ENCODE measurements at places on chromosomes 12 and 14.

GRCh38 chr14:45426685-45427282 is 173.8 kb upstream of the MIS18BP1 start:
- no peak for DNase-seq

- DNase-seq, result no peak
Observed at GRCh38 chr12:104718304-104718929, 239.7 kb downstream of the SLC41A2 start.

GRCh38 chr14:94538070-94538740 is 23.0 kb upstream of the SERPINA4 start:
- no peak for DNase-seq

DNA sequence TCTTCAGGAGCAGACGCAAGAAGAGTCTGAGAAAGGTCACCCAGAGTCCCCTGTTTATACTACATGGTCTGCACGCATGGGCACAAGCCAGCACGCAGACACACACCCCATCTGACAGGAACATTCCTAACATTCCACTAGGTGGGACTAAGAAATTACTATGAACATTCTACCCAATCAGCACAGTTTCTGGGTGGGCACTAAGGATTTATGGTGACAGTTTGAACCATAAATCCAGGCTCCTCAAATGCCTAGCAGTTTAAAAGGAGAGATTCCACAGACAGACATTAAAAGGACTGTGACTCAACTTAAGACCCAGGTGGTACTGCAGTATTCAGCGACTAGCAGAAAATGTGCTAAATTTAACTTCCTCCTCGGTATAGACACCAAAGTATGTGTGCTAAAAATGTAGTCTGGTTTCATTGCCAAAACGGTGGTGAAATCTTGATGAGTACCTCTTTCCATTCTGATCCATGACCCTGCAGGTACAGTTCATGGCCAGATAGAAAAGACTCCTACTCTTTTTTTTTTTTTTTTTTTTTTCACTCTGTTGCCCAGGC is 16.2 kb downstream of the ABHD4 start:
- DNase-seq, result no peak

- no peak for DNase-seq
Observed at GRCh38 chr12:56884421-56884820, 49.8 kb downstream of the SDR9C7 start.

- no peak for DNase-seq
Observed at GRCh38 chr12:94133964-94134795, 14.2 kb upstream of the PLXNC1 start.

GRCh38 chr12:63028951-63029350 is 94.0 kb upstream of the PPM1H start:
- no peak for DNase-seq

- DNase-seq, result no peak
Observed at GRCh38 chr12:124299628-124300388, 4.9 kb downstream of the RFLNA start.

DNA sequence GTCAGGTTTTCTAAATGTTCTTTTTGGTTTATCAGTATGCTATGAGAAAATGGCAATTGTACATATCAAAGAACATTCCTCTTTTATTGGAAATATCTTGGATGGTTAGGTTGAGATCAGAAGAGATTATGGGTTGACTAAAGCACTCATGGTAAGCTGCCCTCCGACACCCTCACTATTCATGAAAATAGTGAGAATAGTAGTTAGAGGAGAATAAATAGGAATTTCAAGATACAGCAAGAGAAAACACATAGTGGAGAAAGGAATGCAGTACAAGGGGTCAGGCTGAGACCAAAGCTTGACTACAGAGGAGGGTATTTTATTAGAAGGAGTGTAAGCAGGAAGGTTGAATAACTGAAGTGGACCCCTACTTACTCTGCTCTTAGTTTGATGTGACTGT is 112.5 kb downstream of the PTPRQ start:
- DNase-seq, result no peak

- no peak for DNase-seq
Observed at GRCh38 chr14:94079891-94080620, 946 bp downstream of the DDX24 start.

GRCh38 chr12:131229426-131230339 is 276.0 kb downstream of the ADGRD1 start:
- DNase-seq, result no peak

DNA sequence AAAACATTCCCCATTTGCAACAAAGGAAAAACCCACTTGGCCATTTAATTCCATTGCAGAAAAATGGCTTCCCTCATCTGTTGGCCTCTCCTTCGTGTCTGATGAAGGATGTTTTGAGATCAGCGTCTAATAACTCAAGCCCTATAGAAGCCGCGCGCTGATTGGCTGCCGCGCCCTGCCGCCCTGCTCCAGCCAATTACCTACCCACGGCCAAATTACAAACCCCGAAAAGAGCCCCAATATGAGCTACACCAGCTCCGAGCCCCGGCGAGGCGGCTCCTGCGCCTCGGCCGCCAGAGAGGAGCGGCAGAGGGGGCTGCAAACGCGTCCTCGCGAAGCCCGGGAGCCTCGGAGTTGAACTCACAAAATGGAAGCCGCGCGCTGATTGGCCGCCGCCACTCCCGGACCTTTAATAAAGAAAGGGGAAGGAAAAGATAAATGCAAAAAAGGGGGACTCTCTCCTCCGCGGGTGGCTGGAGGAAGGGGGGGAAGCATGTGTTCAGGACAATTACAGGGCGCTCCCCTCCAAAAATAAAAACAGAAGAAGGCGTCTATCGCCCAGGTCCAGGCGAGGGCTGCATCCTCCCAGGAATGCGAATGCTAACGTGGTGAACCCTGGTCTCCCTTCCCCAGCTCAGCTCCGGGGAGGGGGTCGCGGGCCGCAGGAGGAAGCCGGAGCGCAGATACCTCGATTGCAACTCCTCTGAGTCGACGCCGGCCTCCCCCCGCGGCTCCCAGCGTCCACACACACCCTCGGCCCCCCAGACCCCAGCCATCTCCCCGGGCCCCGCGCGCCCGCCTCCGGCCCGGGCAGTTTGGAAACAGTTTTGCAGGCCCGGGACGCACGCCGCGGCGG is 738 bp upstream of the SETD1B start:
- DNase-seq, result peak; percentile 83

DNA sequence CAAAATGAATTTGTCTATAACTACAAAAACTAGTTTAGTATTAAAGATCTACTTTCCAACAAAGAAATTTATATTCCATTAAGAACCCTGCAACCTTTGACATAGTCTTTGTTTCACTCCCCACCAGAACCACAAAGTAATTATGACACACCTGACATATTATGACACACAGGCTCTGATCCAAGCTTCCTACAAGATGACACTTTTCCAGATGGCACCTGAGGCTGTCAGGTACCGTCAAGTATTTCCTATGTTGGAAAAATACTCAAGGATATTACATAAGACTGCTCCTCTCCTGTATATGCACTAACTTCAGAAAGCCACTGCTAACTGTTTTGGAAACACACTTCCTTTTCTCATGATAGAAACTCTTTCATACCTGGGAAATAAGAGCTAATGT is 38.9 kb downstream of the STXBP6 start:
- no peak for DNase-seq

DNA sequence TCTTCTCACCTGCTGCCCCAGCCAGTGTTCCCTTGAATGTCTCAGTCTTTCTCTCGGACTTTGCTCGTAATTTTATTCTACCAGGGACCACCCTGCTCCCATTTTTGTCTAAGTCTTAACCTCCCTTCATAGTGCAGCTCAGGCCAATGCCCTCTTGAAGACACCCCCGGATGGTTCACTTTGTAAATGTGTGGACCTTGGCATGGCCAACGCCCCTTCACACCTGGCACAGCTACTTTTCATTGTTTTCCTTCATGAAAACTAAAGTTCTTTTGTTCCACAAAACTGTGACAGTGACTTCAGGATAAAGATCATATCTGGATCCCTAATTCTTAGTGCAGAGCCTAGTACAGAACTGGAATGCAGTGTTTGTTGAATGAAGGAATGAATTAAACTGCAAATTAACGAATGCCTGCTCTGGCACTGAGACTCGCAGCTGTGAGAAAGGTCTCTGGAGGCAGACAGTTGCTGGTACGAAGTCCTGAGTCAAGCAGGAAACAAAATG is 3.5 kb upstream of the RNASE4 start:
- no peak for DNase-seq

- DNase-seq, result no peak
Observed at GRCh38 chr12:116597886-116598285, 38.7 kb downstream of the MAP1LC3B2 start.

GRCh38 chr12:108120863-108121165 is 8.3 kb upstream of the WSCD2 start:
- DNase-seq, result no peak

DNA sequence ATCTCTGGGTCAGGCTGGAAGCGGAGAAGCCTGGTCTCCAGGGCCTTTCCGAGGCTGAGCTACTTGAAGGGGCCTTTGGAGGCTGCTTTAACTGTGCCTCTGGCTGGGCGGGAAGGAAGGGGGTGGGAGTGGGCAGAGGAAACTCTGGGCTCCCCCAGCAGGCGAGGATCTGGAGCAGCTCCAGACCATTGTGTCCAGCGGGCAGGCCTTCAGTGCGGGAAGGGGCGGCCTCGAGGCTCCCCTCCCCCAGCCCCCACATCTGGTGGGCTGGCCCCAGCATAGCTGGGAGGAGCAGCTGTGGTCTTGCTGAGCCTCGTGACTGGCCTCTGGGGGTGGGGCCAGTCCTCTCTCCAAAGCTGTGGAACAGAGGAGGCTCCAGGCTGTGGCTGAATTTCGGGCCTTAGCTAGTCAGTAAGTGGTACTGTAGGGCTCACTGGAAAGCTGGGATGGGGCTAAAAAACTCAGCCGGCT is 3.4 kb downstream of the TAMALIN start:
- DNase-seq, result no peak

GRCh38 chr12:1884651-1885050 is 33.8 kb downstream of the CACNA2D4 start:
- DNase-seq, result no peak

DNA sequence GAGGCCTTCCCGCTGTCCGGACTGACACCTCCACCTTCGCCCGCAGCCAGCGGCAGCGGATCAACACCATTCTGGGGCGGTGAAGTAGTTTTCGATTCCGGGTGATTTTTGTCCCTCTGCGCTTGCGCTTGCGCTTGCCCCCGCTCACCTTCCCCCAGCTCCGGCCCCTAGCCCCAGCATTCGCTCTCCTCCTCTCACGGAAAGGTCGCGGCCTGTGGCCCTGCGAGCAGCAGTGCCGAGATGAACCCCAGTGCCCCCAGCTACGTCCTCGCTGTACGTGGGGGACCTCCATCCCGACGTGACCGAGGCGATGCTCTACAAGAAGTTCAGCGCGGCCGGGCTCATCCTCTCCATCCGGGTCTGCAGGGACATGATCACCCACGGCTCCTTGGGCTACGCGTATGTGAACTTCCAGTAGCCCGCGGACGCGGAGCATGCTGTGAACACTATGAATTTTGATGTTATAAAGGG is 22.7 kb upstream of the SRGAP1 start:
- DNase-seq, result no peak

DNA sequence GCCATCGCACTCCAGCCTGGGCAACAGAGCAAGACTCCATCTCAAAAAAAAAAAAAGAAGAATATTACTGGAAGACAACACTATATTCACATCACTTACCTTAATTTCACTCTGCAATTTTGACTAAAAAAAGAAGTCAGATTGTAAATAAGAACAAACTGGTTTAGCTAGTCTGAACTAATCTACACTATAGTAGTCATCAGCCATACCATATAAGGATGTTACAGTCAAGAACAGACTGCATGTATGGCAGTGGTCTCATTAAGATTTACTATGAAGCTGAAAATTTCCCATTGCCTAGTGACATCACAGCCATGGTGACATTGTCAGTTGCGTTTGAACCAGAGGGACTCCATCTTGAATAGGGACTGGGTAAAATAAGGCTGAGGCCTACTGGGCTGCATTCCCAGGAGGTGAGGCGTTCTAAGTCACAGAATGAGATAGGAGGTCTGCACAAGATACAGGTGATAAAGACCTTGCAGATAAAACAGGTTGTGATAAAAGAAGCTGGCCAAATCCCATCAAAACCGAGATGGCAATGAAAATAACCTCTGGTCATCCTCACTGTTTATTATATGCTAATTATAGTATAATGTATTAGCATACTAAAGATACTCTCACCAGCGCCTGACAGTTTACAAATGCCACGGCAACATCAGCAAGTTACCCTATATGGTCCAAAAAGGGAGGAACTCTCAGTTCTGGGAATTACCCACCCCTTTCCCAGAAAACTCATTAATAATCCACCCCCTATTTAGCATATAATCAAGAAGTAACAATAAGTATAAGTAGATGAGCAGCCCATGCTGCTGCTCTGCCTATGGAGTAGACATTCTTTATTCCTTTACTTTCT is 51.2 kb downstream of the OSBPL8 start:
- no peak for DNase-seq

GRCh38 chr12:18979401-18980126 is 150.0 kb upstream of the PLEKHA5 start:
- DNase-seq, result no peak

DNA sequence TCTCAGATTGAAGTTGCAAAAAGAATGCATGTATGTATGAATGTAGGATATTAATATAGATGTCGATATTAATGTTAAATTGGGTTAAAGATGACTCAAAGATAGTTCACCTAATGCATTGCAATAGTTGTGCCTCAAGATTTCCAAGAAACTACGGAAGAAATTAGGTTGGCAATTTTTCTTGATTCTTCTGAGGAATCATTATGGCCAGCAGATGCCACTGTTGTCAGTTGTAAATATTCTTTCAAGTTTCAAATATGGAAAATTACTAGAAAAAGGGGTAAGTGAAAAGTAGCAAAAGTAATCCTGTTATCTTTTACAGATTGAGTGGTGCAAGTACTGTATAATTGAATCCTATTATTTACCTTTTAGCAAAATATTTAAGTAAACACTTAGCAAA is 202.1 kb downstream of the ADAMTS20 start:
- no peak for DNase-seq

DNA sequence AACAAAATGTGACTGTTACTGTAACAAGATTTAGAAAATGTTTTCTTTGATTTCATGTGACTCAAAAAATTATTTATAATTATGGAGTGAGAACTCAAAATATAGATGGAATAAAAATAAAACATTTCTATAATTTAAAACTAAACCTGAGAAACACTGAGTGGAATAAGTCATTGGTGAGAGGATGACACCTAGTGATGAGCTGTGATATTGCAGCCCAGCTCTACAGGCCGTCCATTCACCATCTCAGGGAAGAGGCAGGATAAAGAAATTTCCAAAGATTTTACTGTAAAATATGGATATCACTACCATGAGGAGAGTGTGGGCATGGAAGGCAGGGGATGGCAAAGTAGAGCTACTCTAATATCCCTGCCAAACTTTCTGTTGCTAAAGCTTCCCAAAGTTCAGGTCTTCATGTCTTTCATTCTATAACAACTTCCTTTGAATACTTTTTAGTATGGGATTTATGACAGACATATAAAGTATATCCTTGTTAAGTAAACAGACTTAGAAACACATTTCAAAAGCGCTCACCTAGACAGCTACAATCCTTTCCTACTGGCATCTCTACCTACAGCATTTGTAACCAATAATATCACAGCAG is 308.0 kb downstream of the ITPR2 start:
- peak; percentile 11 for DNase-seq

GRCh38 chr12:7293670-7294069 is 10.2 kb upstream of the ACSM4 start:
- DNase-seq, result no peak

Measured in stimulated activated CD4-positive, alpha-beta T cell treated with anti-CD3 and anti-CD28 coated beads, Interleukin-4, amount 100 ng/mL, for 48 hours (primary cell).